Activated CD8-positive, alpha-beta memory T cell treated with anti-CD3 and anti-CD28 coated beads for 1 hour (primary cell): ENCODE measurements at places on chromosomes 11 and 22.

GRCh38 chr11:122098261-122098980 is 17.6 kb downstream of the BLID start:
- DNase-seq = no peak

- DNase-seq = no peak
These were observed 16.3 kb downstream of the AP5B1 start for GRCh38 chr11:65764434-65764833.

GRCh38 chr11:1291295-1292017 is 18.0 kb downstream of the TOLLIP start:
- DNase-seq = no peak

GRCh38 chr11:73229321-73229895 is 11.3 kb downstream of the P2RY2 start:
- DNase-seq = no peak

GRCh38 chr11:125262830-125263218 is 98.3 kb downstream of the PKNOX2 start:
- DNase-seq = no peak

GRCh38 chr11:8732748-8733241 is 50.2 kb downstream of the RPL27A start:
- no peak for DNase-seq

DNA sequence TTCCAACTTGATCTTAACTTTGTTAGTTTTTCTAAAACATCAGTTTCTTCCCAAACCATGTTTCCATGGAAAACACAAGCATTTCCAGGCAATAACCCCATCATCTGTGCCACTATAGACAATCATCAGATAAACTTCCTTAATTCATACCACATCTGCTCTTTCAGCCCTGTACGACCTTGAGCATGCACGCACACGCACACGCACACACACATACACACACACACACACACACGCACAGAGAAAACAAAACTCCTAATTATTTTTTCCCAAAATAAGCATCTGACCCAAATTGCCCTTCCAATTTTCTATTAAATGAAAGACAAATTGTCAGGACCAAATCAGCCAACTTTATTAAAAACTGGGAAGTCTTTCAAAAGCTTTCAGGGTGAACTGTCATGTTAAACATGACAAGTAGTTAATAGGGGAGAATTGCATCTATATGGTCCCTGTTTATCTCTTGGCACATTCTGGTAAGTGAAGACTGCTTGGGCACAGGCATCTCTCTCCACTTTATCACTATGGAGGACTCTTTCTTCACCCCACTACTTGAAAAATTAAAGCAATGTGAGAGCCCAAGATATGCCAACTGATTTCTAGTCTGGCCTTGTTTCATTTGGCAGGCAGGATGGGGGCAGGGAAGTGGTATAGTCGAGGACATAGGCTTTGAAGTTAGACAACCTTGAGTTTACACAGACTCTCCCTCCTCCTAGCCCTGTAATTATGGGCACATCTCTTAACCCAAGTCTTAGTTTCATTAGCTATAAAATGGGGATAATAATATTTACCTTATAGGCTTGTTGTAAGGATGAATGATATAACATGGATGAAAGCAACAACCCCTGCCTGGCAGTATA is 15.1 kb downstream of the ADM start:
- no peak for DNase-seq

- no peak for DNase-seq
These were observed 1.7 kb downstream of the FCHSD2 start for GRCh38 chr11:73140213-73141030.
